CD8-positive, alpha-beta T cell (primary cell): ENCODE measurements at places on chromosomes 2 and 18. TPM values are rescaled to one million over a fixed set of nuclear protein-coding genes. Genes with fewer than 3 reads are reported as not detected.

TUBA4A gene
- 322 TPM for total RNA-seq

SERPINB11 gene
- not detected for total RNA-seq

ST6GAL2 gene
- total RNA-seq: not detected

ACMSD gene
- total RNA-seq: not detected
